ENCODE measurements at places on chromosomes 3 and 15.

- no peak for DNase-seq
These were observed 50.0 kb downstream of the RAB7A start for GRCh38 chr3:128775906-128776542.

DNA sequence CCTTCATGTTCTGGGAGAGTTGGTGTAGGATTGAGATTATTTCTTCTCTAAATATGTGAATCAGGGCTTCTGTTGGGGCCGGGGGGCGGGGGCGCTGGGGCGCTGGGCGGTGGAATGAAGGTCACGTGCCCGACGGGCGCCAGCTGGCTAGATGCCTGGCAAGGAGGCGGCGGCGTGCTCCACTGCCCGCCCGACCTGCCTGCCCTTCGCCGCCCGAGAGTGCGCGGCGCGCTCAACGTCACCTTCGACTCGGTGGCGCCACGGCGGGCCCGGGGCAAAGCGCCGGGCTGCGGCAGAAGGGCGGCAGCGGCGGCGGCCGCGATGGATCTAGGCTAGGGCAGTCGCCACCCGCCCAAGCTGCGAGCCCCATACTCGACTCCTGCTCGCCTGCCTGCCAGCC is 47.0 kb upstream of the LHFPL4 start:
- DNase-seq = no peak

GRCh38 chr15:33801954-33802353 is 166.3 kb upstream of the CHRM5 start:
- DNase-seq = no peak

DNA sequence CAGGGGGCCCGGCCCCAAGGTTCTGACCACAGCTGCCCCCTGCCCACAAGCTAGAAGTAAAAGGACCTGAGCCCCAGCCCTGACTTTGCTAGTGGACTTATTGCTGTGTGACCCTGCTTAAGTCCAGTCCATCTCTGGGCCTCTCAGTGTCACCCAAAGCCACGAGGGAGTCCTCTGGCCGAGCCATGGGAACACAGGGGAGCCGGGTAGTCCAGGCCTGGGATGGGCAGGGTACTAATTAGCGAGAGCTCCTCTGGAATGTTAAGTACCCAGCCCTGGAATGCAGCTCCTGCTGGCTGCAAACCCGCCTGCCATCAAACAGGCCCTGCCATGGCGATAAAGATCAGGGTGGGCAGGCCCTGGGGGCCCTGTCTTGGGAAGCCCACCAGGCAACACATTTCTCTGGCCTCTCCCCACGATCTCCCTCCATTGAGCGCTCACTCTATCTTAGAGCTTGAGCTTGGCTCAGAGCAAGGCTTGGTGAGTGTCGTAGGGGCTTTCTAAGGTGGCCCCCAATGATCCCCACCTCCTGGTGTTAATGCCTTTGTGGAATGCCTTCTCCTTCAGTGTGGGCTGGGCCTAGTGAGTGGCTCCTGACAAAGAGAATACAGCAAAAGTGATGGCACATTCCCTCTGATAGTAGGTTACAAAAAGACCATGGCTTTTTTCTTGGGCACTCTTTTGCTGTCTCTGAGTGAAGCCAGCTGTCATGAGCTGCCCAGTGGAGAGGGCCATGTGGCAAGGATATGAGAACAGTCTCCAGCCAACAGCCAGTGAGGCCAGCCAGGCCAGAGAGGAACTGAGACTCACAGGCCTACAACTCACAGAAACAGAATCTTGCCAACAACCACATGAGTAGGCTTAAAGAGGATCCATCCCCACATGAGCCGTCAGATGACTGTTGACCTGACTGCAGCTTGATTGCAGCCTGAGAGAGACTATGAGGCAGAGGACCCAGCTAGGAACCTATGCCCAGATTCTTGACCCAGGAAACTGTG is 133.1 kb downstream of the SMAD6 start:
- DNase-seq = no peak

GRCh38 chr3:98846101-98846500 is 55.4 kb downstream of the DCBLD2 start:
- DNase-seq = no peak

DNA sequence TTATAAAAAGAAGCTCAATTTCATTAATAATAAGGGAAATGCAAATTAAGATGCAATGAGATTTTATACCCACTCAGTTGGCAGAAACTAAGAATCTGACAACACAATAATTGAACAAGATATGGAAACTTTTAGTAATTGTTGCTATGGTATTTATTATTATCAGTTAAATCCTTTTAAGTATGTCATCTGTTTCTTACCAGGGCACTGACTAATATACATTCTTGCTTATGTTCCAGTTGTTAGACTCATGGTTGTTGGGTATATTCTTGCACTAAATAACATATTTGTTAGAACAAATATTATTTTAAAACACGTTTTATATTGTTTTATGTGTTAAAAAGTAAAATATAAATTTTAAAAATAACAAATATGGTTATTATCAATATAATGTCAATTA is 690.3 kb downstream of the MECOM start:
- no peak for DNase-seq

DNA sequence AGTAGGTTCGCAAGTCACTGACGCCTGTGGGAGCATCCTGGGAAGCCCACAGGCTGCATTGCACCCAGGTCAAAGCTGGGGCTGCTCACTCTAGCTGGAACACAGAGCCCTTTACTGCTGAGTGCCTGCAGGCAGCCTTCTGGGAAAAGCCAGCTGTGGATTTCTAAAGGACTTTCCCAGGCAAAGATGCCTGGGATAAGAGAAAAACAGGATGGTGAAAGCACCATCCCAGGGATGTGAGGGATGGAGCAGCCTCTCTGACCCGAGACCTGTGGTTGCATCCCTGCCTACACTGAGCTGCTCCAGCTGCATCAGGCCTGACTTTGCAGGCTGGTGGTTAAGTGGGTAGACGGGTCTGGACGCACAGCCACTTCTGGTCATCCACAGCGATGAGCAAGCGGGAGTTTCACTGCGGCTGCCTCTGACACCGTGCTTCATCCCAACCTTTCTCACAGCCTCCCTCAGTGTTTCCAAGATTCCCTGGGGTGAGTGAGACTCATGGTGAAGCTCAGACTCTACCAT is 52.5 kb upstream of the AMOTL2 start:
- no peak for DNase-seq

DNA sequence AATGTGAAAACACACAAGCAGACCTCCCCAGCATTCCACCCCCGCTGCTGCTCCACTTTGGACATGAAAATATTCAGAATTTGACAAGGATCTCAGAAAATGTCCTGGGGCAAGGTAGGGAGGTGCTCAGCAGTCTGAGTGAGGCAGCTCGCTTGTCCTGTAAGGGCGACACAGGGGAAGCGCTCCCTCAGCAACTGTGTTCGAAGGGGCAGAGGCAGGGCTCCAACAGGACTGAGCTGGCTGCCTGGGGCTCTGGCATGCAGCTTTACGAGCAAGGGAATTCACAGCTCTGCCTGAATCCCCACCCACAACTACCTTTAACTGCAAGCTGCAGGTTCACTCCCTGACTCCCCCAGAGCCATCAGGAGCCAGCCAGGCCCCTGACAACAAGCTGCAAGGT is 287.0 kb upstream of the LYSMD4 start:
- no peak for DNase-seq

DNA sequence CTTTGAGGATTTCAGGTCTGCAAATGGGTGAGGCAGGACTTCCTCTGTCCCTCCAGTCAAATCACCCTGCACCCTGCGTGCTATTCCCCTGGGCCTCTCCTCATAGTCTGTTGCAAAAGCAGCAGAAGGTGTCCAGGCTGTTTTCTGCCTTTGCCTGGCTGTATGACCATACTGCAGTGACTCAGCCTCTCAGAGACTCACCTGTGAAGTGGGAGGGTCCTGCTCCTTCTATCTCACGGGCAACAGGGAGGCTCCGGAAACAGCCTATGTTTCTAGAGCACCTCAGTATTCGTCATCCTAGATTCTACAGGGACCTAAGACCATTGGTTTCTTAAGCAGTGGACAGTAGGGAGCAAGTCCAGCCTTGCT is 216.4 kb downstream of the TLE3 start:
- no peak for DNase-seq

DNA sequence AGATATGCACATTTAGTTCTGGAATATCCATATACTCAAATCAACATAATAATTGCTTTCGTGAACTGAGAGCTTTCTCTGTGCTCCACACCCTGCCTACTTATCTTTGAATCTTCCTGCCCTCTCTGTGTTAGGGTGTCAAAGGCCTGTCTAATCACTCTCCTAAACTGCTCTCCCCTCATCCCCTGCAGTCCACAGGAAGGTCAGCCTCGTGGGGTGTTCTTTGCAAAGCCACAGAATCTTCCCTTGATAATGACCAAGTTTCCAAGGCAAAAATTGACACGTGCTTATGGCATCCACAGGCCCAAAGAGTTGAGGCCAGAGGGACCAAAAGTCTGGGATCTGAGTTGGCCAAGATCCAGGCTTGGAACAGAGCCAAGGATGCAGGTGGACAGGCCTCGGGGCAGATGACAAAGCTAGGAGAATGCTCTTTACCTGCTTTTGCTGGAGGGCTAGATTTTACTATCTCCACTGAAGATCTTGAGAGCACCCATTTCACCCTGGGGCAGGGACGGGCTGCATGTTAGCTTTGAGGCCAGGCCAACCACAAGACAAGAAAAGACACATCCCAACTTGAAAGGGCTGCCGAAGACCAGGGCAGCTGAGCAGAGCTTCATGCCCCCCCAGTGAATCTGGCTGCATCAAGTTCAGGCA is 20.4 kb downstream of the BHLHE40 start:
- no peak for DNase-seq

- DNase-seq = no peak
These were observed 135.0 kb upstream of the DPH6 start for GRCh38 chr15:35680951-35681350.

GRCh38 chr3:74756674-74757073 is 142.2 kb upstream of the CNTN3 start:
- no peak for DNase-seq

DNA sequence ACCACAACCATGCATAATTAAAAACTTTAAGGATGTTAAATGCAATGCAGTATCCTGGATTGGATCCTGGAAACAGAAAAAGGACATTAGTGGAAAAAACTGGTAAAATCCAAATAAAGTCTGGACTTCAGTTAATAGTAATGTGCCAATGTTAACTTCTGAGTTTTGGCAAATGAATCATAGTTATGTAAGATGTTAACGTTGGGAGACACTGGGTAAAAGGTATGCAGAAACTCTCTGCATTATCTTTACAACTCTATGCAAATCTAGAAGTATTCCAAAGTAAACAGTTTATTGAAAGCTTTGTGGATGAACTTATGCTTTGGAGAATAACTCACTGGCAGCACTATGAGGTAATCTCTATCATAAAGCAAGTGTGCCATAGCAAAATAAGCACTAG is 357.4 kb downstream of the RORA start:
- no peak for DNase-seq

- DNase-seq = no peak
These were observed 149.9 kb downstream of the LRRK1 start for GRCh38 chr15:101068961-101069653.

- DNase-seq = no peak
These were observed 136.9 kb downstream of the NUP210 start for GRCh38 chr3:13282986-13283876.

DNA sequence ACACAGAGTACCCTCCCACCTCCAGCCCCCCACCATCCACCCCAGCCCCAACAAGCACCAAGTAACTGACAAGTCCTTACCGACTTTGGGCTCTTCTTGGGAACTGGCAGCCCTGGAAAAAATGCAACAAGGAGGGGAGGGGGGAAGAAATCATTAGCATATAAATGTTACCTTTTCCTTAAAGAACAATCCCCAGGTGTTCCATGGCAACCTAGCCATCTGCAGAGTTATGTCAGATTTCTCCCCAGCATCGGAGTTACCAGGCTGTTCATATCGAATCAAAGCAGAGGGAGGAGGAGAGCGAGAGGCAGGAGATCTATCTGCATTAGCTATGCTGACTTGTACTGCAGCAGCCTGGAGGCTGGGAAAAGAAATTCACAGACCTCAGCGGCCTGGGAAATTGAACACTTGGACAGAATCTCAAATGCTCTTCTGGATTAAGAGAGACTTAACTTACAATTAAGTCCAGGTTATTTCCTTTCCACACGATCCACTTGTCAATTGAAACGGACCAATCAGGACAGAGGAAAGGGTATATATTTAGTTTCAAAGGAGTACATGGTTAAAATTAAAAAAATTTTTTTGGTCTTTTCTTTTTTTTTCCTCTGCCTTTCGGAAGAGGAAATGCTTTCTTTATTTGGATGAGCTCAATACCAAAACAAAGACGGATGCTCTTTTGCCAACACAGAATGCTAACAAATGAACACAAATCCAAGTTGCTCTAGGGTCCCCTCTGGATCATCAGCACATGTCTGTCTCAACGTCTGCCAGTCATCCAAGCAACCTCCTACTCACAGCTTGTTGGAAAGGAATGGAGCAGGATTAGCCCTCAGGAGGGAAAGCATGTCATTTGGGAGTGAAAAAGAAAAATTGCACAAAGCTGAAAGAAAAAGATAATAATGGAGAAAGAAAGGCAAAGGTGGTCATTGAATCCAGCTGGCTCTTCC is 637.1 kb downstream of the MAGI1 start:
- DNase-seq = no peak

DNA sequence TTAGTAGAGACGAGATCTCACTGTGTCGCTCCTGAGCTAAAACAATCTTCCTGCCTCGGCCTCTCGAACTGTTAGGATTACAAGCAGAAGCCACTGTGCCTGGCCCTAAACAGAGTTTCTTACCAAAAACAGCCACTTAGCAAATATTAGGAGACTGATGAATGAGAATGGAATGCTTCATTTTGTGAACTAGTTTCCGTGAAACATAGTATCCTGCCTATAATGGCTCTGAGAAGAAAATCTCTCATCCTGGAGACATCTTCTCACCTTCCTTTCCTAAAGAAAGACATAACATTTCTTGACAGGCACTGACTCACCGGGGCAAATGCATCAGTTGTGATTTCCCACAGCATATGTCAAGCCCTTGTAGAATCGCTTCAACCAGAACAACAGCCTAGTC is 44.9 kb downstream of the GJD2 start:
- DNase-seq = no peak

DNA sequence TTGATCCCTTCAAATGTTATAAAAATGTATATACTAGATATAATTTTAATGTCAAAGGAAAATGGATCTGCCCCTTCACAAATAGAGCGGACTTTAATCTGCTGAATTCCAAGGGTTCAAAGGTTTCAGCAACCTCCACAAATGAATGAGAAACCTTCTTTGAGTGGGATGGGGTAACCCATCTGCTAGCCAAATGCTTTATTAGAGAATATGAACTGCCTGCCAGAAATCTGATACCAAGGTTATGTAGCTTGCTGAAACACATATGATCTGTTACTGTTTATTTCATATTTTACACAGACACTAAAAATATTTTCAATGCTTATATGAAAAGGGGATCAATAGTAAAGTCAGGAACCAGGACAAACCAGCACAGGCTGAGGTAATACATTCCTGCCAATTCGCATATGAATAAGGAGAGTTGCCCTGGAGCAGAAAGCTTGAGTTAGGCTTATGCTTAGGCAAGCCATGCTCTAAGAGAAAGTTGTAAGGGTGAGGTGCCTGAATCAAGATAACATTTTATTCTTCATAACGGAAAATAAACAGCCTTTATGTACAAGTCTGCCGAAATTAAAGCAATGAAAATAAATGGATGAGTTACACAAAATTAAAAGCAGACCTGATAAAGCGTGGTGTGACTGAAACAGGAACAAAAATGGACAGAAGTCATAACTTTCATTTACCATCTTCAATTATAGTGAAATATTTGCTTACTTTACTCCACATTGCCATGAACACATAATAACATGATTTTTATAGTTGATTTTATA is 26.5 kb downstream of the PLOD2 start:
- no peak for DNase-seq

All from uterus (tissue), 4 donors.